CMK (cell line): ENCODE measurements at places on chromosomes 7 and 10.

DNA sequence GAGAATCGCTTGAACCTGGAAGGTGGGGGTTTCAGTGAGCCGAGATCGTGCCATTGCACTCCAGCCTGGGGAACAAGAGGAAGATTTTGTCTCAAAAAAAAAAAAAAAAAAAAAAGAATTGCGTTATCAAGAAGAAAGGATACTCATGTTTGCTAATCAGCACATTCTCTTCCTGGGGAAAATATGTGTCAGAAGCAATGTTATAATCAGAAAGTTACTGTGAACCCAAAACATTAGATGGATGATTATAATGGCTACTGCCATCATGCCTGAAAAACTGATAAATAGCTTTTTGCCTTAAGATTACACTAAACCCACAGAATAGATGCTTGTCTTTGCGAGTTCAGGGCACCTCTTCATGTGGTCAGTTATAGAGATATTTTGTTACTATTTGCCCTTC lies 24.3 kb upstream of the GNAI1 start:
- DNase-seq = no peak

DNA sequence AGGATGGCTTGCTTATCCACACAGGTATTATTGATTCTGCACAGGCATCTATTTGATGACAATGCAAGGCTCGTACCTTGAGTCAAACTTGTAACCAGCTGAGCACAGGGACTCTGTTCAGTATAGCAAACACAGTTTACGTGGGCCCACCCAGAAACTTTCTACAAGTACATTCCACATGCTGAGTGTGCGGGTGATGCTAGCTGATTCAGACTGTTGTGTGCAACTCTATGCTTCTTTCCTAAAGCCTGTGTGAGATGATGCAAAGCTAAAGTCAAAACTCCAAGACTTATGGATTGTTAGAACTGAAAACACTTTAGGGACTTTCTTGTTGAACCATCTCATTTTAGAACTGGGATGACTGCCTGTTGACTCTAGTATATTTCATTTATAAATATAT lies 21.5 kb upstream of the CALD1 start:
- DNase-seq = no peak

DNA sequence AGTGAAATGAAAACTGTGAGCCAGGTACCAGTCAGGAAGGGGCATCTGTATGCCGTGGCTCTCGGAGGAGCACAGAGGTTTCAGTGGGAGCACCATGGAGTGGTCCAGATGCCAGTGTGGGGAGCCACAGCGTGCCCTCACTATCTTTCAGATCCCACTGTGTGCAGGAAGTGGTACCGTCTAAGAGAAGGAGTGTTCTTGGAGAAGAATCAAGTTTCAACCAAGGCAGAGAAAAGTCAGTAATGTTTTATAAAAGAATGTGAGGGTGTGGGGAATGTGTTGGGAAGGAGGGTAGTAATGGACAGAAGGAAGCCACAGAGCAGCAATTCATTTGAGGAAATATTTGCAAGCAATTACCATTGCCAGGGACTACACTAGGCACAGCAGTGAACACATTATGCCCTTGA lies 35.6 kb downstream of the PRKAR2B start:
- DNase-seq = no peak

DNA sequence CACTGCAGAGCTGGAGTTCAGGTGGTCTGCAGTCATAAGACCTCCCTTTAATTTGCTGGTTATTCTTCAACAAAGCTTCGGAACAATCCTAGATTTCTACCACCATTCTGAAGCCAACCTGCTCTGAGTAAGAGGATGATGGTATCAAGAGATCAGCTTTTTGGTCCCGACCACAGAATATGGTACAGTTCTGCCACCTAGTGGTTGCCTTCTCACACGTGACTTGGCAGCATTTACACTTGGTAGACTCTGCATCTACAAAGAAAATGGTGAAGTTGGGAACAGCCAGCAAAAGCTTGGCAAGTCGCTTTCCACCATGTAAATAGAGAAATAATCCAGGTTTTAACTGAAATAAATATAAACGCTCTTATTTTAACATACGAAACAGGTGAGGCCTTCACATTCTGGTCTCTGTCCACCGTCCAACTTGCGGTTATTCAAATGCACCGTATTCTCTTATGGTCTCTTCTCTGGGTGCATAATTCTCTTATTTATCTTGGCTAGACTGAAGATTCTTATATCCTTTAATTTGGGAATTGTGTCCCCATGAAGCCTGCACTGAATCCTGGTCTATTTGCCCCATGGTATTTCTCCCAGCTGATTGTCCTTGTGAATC lies 173.9 kb upstream of the GRM3 start:
- peak; percentile 51 for DNase-seq

- DNase-seq = no peak
Measured at GRCh38 chr7:39033885-39034624, 56.3 kb downstream of the POU6F2 start.

DNA sequence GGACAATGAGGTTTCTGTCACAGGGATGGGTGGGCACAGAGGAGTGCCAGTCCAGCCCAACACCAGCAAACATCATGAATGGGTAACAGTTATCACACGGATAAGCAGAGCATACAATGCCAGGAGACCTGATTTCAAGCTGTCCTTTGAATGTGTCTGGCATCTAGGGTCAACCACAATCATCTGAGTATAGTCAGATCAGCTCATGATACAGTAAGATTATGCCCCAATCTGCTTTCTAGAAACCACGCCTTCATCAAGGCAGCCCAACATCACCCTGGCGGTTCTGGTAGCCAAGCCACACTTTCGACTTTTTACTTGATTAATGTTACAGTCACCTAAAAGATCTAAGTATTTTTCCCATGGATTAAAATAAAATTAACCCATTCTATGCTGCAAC lies 10.5 kb downstream of the FAM171A1 start:
- DNase-seq = no peak

GRCh38 chr10:113033991-113034390 lies 83.9 kb downstream of the TCF7L2 start:
- no peak for DNase-seq

DNA sequence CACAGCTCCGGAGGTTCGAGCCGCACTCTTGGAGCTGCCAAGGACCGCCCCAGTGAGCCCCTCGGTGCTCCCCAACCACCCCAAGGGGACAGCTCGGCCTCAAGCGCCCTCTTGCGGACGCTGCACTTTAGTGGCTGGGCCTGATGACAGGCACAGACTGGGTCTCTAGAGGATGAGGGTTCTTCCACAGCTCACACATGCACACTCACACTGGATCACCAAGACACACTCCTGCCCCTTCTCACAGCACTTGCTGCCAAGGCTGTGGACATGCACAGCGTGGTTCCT lies 2.1 kb downstream of the RET start:
- DNase-seq = no peak

DNA sequence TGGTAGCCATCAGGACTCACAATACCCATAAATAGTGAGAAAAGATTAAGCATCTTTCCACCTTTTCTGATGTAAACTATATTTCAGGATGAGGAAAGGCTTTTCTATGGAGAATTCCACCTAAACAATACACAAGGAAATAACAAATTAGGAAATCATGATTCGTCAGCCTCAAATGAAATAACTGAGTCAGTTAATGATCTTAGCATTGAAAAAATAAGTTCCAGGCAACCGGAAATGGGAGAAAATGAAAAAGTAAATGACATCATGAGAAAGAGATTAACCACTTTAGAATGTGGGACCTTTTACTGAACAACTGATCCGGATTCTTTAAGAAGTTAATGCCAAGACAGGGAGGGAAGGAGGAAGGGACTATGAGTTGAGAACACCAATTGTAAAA lies 742.3 kb downstream of the TNS3 start:
- DNase-seq = no peak

GRCh38 chr10:103241262-103242011 lies 4.2 kb upstream of the RPEL1 start:
- DNase-seq = no peak

- no peak for DNase-seq
Measured at GRCh38 chr10:103841519-103841918, 13.9 kb downstream of the SH3PXD2A start.

GRCh38 chr10:124158592-124158991 lies 65.2 kb upstream of the CHST15 start:
- no peak for DNase-seq

DNA sequence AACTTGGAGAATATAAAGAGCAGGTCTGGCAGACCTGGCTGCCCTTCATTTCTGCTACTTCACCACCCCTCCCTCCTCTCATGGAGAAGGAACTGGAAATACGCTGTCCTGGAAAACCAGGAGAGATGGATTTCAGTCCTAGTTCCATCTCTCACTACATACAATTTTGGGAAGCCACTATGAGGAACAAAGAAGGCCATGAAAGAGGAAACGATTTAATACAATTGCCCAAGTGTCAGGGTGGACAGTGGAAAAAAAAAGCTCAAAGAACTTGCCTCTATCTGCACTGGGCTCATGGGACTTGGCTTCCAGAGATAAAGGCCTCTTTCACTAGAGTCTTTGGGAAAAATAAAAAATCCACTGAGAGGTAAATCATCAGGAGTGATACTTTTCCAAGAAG lies 561.7 kb downstream of the KCNMA1 start:
- DNase-seq = no peak

- no peak for DNase-seq
Measured at GRCh38 chr7:2384354-2385243, 18.8 kb upstream of the CHST12 start.

GRCh38 chr7:119096683-119097082 lies 872.2 kb downstream of the ANKRD7 start:
- DNase-seq = no peak

DNA sequence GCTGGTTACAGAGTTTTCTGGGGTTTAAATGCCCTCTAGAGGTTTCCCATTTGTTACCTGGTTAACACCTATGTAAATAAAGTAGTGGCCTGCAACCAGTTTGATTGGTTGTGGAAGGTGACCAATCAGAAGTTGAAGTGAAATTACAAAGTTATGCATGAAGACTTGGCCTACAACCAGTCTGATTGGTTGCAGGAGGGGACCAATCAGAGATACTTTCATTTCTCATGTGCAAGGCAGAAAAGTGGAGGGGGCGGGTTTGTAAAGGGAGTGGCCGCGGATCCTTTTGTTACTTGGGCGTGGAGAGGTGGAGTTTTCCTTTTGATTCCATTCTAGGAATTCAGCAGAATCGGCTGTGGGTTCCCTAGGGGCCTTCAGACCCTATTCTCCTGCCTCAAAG lies 80.8 kb downstream of the SEC23IP start:
- no peak for DNase-seq

DNA sequence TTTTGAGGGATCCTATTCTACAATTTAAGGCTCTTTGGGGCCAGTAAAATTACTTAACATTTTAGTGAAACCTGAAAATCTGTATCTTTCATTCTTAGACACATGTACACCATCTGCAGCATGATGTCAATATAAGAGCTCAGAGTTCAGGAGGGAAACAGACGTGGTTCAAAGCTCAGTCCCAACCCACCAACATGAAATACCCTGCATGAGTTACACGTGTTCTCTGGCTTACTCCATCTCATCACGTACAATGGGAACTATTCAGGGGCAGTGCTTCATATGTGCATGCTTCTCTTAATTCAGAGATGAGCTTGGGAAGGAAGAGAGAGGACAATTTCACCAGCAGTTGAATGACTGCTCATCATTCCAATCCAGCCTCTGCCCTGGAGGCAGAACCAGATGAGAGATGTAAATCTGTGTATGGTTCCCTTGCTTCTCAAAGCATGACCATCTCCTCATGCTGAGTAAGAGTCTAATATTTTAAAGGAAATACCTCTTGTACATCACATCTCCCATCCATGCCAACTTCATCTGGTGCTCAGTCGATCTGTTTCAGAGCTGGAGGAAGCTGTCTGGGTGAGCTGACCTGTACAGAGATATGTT lies 29.0 kb upstream of the ADAM12 start:
- no peak for DNase-seq

DNA sequence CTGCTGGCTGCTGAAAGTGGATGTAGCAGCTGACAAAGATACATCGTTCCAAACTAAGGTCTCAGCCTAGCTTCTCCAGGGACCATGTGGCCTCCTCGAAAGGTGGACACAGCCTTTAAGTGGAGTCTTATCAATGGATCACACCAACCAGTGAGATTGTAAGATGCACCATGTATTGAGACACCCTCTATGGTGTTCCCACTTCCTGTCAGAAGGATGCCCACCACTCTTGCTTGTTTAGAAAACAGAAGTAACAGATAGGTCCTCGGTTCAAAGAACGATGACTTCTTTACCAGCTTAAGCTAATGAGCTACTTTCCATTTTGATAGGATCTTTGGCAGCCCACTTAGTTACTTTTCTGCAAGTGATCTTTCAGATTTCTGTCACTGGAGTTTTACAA lies 34.3 kb downstream of the SLC25A13 start:
- DNase-seq = no peak
